ENCODE measurements at places on chromosomes 1 and 21. TPM values are rescaled to one million over a fixed set of nuclear protein-coding genes. Genes with fewer than 3 reads are reported as not detected.

Gene CNKSR1
- total RNA-seq: 16.8 TPM

Gene REN
- total RNA-seq: not detected

Gene LMX1A
- total RNA-seq: not detected

Gene NPHS2
- total RNA-seq: not detected

Gene LCE1F
- total RNA-seq: not detected

Gene SYCP1
- not detected for total RNA-seq

Gene FLG2
- total RNA-seq: 0.05 TPM

Gene FAM131C
- total RNA-seq: 3.5 TPM

Gene RGS2
- 36.7 TPM for total RNA-seq

Gene CA6
- total RNA-seq: not detected

Gene ABCB10
- total RNA-seq: 16.9 TPM

All from airway epithelial cell (primary cell).